Endodermal cell (in vitro differentiated cells): ENCODE measurements at places on chromosomes 12 and 14. TPM values are rescaled to one million over a fixed set of nuclear protein-coding genes. Genes with fewer than 3 reads are reported as not detected.

DNA sequence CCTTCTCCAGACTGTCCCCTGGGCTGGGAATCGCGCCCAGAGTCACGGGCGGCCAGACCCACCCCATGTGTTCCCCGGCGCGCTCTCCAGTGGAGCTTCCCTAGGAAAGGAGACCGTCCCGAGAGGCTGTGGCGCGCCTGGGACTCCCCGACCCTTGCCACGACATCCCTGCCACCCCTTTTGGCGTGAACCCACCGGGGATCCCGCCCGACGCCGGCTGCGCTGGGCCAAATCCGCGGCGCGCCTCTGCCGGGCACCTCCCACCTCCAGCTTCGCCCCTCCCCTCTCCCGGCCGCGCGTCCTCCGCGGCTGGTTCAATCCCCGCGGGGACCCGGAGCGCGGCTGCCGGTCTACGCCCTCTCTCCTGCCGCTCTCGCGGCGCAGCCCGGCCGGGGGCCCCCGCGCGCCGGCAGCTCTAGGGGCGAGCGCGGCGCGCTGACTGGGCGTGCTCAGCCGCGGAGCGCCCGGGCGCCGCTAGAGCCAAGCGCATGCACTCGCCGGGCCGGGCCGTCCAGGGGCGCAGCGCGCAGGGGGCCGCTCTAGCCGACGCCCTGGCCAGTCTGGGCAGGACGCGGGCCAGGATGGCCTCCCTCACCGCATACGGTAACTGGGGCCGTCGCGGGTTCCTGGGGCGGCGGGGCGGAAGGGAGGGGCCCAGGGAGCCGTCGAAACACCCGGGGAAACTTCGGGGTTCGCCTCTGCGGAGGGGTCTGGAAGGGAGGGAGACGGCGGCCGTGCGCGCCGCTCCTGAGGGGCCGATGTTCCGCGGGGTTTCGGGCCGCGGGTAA is 77.4 kb upstream of the ANO4 start:
- peak; percentile 87 for DNase-seq

Gene GPR137C
- total RNA-seq, result 7.9 to 11.7 TPM (median 9.3 TPM) in 3 replicates

Gene WSCD2
- 0.44 to 0.80 TPM (median 0.66 TPM) in 3 replicates for total RNA-seq

Gene LAG3
- total RNA-seq, result 5.1 and 7.3 TPM in 2 replicates
